ENCODE measurements at places on chromosomes 2 and 18.

DNA sequence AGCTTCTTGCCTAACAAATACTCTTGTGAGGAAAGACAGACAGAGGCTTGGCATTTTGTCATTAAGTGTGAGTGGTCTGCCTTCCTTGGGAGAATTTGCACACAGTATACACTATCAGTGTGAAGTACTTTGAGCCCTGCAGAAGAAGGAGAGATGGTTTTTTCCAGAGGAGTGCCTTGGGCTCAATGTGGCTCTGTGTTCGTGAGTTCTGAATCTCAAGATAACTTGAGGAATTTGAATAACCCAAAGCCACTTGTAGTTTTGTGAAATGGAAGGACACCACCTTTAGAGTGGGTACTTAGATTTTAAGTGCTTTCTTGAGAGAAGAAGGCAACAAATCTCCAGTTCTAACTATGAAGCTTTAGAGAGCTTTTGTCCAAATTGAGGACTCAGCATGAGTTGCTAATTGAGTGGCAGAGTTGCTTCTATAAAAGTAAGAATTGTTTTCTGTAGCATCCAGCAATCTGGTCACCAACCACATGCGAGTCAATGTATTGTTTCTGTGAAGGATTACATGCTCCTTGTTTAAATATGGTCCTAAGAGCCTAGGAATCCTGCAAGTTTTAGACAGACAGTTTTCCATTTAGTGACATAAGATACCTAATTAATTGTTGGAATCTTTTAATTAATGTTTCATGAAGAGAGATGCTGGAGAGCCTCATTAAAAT lies 68.3 kb downstream of the BABAM2 start:
- no peak for DNase-seq

DNA sequence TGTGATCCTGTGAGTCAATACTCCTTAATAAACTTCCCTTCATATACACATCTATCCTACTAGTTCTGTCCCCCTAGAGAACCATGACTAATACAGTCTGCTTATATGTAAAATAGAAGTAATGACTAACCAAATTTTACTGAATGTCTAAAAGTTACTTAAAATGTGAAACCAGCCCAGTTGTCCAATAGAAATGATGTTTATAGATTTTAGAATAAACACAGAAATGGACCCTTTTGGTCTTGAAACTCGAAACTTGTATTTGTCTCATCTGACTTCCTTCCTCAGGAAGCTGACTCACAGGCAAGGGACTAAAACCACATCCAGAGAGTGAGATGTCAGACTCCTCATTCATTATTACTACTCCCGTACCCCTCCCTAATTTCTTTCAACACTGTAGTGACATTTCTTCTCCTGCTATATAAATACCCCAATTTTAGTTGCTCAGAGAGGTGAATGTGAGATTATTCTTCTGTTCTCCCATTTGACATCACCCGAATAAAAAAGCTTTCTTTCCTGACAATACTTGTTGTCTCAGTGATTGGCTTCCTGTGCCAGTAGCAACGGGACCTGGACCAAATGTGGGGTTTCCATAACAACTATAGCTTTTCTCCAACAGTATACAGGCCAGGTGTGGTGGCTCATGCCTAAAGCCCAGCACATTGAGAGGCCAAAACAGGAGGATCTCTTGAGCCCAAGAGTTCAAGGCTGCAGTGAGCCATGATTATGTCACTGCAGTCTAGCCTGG lies 486.0 kb downstream of the ERBB4 start:
- DNase-seq: peak; percentile 39

DNA sequence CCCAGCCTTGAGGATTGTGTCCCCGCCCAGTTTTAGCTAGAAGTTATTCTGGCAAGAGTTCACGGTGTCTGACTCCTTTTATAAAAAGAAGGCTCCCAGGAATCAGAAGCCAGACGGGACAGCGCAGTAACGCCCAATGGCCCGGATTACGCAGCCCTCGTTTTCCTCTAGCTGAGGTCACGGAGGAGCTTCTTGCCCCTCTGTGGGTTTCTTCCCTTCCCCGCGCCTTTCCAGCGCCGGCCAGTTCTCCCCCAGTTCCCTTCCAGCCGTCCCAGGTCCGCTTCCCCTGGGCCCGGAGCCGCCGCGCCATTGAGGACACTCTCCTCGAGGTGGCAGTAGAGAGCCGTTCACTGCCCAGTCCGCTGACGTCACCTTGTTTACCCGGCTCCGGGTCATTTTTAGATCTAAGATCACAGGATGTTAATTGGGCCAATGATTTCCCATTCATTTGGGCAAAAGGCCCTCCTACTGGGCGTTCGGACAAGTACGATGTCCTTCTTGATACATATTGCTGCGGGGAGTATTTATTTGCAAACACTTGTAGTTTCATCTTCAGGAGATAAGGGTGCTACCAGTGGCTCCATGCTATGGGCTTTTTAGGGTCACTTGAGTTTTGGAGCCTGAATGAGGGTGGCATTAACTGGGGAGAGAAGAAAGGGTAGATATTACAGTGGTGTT lies 81.5 kb upstream of the PPM1B start:
- DNase-seq: peak; percentile 94

DNA sequence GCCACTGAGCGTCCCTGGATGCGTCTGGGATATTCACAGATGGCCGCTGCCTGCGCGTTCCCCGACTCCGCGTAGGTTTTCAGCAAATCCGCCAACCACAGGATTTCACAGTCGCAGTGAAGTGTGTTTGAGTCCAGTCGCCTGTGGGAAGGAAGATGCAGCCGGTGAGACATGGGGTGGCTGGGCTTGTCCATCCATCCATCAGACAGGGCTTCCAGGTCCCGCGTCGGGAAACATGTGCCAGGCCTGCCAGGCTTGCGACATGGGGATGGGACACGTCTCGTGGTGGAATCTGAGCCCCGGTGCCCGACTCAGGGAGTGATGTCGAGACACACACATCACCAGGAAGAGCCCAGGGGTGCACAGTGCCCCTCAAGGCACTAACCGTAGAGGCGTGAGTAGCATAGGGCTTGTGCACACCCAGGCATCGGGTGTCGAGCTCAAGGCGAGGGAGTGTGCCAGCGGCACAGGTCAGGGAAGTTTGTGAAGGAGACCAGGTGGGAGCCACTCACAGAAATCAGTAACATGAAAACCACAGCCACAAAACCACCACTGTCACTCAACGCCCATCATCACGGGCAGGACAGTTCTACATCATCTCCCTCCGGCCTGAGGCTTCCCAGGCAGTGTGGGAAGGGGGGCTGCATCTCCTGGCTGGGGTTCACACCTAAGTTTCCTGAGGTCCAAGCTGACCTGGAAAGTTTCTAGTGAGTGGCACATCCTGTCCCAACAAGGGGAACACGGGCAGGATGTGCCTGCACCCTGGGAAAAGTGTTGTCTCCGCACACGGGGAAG lies 63.9 kb downstream of the PXDN start:
- no peak for DNase-seq

GRCh38 chr2:55861733-55862132 lies 61.8 kb downstream of the EFEMP1 start:
- no peak for DNase-seq

- DNase-seq: no peak
Observed at GRCh38 chr18:12750715-12751502, 48.1 kb downstream of the PSMG2 start.

DNA sequence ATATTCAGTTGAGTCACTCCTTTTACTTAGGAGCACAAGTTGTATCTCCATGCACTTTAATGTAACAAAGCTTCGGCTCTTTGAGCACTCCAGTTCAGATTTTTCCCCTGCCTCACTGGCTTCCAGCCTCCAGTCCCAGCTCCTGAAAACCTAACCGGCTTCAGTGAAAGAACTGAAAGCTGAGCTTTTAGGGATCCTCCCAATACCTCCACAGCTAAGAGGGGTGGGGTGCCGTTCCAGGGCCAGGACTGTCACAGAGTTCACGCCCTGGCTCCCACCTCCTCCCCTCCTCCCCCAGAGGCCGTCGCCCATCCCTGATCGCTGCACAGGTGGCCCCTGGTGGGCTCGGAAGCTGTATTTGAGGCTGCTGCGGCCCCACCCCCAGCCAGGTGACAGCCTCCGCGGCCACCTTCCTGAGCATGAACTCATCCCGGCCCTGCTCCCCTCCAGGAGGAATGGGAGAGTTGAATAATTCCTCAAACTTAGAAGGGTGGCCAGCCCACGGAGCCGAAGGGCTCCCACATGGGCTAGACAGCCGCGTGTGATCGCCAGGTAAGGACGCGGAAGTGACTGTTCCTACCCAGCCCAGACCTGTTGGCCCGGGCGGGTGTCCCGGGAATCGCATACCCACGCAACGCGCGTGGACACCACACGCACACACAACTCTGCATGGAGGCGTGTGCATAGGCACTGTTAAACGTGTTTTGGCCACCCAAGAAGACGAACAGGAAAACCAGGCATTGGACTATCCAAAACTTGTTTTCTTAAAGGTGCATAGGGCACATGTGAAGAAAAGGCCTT lies 1.8 kb downstream of the MYO5B start:
- no peak for DNase-seq

DNA sequence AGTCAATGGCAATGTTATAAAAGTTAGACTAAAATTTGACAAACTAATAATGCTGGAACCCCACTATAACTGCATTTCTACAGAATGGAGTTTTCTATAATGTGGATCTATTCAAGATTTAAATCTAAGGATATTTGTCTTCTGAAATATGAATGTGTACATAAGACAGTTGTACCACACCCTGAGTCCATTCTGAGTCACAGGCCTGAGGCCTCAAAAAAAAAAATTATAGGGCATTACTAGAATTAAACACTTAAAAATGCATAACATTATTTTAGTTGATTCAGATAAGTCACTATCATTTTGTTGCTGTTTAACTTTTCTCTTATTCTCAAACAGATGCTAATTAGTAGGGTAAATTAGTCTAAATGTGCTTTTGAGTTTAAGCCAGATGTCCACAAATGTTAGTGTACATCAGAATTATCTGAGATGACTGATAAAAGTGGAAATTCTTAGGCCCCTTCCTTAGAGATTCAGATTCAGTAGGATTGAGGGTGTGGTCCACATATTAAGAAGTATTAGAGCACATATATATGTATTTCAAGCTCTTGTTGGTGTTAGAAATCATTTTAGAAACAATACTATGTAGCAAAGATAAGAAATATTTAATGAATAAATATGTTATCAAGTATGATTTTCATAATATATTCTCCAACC lies 42.4 kb upstream of the COL5A2 start:
- no peak for DNase-seq

DNA sequence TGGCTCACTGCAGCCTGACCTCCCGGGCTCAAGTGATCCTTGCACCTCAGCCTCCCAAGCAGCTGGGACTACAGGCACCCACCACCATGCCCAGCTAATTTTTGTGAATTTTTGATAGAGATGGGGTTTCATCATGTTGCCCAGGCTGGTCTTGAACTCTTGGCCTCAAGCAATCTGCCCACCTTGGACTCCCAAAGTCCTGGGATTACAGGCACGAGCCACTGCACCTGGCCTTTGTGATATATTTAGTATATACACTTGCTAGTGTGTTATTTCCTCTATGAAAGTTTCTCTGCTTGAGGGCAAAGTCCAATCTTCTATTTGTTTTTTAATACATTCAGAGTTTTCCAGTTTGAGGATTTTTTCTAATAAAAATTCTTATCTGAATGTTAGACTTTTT lies 119.3 kb downstream of the GALNT3 start:
- DNase-seq: no peak

DNA sequence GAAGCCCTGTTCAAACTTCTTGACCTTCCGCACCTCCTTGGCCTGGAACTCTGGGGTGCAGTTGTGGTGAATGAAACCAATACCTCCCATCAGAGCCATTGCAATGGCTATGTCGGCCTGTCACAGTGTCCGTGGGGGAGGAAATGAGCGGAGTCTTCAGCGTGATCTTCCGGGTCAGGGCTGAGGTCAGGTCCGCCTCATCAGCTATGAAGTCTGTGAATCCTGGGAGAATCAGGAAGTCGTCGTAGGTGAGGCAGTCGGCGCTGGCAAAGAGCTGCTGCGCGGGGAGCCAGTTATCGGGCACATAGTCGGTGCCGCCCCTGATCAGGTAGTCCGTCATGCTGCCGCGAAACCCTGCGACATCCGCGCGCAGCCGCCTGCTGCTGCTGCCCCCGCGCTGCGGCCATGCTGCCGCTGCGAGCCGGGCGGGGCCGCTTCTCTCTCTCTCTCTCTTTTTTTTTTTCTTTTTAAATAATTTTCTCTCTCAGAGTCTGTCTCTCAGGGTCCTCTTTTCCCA lies 154.1 kb upstream of the ZSWIM2 start:
- DNase-seq: peak; percentile 3

DNA sequence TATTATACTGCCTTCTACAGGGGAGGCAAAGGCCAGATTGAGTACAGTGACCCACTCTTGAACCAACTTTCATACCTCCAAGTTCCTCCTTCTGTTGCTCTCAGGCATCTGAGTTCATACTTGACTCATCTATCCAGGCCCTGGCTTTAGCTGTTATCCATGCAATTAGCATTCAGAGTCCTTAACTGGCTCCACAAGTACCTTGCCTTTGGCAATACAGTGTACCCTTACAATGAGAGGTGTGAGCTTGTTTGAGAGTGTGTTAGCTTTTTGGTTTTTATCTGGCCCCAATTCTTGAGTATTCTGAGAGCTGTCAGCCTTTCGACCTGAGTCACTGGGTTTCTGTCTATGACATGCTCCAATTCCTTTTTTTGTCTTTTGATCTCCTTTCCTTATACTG lies 60.2 kb downstream of the EHD3 start:
- DNase-seq: peak; percentile 41

DNA sequence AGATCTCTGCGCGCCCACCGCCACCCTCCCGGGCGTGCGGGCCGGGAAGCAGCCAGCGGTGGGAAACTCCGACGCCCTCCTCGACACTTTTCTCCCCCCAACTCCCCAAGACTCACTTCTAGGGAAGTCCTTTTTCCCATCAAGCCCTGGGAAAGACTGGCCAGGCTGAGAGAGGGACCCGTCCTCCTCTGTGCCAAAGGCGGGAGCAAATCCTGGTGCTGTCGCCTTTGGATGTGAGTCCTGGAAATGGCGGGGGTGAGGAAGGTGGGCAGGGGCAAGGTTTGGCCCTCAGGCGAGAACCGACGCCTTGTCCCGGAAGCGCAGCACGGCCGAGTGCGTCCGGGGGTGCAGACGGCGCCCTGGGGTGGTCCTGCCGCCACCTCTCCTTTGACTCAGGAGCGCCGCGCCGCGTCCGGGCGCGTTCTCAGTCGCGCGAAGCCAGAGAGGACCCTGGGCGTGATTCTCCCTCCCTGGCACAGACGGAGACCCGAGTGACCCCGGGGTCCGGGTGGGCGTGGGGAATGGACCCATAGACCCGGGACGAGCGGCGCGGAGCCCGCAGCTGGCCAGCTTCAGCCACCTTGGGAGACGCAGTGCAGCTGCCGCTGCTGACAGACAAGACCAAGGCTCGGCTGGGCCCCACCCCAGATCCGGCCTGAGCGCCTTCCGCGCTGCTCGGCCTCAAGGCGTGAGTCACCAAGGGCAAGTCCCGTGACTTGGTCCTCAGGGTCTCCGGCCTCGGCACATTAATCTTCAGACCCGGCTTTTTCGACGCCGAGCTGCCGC lies 3.5 kb upstream of the LBX2 start:
- DNase-seq: peak; percentile 86
